Bronchial epithelial cell (primary cell): ENCODE measurements at places on chromosomes 1 and 21.

GRCh38 chr1:200483491-200484143, 73.8 kb upstream of the ZNF281 start:
- peak; percentile 99 for DNase-seq

DNA sequence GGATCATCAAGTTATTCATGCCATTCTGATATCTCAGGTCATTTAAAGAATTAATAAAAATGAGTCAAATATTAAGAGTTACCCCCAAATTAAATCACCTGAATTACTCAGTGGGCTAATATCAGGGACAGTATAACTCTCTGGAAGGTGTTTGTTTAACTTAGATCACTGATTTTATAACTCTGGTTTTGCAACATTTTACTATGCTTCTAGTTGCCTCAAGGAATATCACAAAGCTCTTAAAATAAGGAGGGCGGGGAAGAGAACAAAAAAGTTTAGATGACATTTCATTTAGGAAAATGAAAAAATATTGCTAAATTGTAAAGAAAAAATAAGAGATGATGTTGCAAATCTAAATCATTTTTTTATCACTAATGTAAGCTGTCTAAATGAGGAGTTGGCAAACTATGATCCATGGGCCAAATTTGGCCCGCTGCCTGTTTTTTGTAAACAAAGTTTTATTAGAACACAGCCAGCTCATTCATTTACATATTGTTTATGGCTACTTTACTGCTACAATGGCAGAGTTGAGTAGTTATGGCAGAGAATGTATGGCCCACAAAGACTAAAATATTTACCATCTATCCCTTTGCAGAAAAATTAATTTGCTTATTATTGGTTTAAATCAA, 31.9 kb upstream of the SLC19A2 start:
- DNase-seq, result no peak

DNA sequence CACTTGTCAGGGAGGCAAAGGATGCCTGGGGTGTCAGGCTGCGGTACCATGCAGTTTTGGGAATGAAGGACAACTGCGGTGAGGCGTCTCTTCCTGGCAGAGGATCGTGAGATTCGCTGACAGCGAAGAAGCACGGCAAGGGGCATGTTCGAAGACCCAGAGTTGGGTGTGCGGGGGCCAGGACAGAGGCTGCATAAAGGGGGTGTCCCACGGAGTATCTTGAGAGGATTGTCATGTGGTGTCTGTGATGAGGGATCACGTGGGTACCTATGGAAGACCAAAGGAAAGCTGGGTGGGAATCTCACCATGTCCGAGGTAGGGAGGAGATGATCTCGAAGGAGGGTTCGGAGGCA, 372 bp downstream of the SLC25A44 start:
- no peak for DNase-seq

DNA sequence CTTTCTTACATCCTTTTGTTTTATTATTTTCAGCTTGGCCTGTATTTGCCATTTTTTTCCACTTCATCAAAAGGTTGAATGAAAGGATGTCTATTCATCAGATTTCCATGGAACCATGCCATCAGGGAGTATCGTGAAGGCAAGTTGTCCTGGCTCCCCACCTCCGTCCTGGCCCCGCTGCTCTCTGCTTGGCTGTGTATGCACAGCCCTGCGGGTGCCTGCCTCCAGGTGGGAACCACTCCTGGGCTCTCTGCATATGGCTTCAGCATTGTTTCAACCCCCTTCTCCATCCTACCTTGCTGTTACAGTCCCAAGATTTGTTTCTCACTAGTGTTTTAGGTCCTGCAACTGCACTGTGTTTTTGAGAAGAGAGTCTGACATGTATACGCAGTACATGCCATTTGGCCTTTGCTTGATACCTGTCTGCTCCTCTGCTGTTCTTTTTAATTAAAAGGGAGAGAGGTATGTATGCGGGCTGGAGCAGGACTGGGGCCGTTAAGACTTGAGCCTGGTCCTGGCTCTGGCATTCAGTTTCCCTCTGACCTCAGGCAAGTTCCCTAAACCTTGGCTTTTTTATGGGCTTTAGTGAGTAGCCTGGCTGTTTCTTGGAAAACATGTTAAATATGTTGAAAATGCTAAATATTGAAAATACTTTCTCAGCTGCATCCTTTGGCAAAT, 69.9 kb upstream of the GCLM start:
- DNase-seq, result no peak

DNA sequence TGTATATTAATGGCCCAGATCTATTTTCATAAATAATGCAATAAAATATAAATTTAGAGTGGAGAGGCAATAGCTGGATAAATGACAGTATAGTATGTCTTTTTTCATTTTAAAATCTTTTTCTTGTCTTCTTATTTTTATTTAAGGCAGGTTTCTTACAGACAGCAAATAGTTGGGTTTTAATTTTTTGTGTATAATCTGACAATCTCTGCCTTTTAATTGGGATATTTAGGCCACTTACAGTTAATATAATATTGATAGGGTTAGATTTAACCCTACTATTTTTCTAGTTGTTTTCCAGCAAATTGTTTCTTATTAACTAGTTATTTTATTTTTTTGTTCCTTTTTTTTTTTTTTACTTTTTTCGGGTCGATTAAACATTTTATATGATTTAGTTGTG, 23.3 kb upstream of the KCTD3 start:
- DNase-seq, result no peak

DNA sequence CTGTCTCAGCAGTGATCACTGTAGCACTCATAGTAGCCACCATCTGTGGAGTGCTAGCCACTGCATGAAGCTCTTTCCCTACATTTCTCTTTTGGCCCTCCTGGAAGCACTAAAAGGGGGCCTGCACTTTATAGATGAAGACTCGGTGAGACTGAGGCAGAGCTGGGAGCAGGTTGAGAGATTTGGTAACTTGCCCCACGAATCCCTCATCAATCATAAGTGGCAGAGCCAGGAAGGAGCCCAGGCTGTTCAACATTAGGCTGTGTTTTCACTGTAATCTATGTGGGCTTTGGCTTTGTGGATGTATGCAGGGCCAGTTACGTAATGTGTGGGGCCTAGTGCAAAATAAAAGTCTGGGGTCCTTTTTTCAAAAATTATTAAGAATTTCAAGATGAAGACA, 13.3 kb upstream of the ETV3 start:
- no peak for DNase-seq

DNA sequence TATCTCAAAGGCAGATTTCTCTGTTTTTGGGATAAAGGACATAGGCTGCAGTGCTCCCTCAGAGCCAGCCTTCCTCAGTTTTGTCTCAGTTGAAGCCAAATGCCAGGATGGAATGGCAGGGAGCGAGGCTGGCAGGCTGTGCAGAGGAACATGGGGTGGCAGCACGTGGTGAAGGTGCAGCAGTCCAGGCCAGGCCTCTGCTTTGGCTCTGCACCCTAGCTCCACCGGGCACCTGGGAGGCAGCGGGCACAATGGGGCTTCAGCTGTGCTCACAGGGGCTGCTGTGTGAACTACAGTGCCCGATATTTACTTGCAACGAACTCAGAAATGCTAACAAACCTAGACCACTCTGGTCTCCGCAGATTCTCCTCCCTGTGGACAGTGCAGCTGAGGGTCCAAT, 319.6 kb downstream of the ZNF326 start:
- DNase-seq, result no peak

DNA sequence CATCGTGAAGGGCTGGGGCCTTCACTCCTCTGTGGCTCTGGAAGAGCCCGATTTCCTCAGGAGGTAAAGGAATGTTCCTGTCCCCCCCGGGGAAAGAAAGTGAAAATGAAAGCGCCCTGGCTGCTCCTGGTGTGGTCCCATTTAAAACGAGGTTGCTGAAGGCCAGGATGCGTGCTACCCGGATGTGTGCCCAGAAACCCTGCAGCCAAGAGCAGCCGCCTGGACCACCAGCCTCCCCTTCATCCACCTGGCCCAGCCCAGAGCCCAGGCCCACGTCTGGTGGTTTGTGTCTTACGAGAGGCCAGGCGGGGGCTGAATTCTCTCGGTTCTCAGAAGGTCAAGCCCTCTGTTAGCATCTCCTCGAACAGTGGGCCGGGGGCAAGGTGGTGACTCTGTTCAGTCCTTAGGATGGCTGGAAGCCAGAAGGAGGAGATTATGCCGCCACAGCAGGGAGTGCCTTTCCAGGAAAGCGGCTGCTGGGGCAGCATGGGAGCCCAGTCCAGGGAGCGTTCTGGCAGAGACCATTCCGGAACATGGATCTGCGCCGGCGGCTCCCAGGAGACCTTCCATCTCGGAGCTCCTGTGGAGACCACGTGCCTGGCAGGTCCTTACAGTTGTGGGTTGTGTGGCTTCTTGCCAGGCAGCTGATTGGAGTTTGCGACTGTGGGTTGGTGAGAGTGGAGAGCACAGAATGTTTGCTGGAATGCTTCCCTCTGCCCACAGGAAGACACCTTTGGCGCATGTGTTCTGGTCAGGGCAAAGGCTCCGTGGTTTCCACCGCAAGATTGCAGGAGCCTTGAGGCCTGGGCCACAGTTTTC, 1.4 kb downstream of the GUK1 start:
- no peak for DNase-seq

DNA sequence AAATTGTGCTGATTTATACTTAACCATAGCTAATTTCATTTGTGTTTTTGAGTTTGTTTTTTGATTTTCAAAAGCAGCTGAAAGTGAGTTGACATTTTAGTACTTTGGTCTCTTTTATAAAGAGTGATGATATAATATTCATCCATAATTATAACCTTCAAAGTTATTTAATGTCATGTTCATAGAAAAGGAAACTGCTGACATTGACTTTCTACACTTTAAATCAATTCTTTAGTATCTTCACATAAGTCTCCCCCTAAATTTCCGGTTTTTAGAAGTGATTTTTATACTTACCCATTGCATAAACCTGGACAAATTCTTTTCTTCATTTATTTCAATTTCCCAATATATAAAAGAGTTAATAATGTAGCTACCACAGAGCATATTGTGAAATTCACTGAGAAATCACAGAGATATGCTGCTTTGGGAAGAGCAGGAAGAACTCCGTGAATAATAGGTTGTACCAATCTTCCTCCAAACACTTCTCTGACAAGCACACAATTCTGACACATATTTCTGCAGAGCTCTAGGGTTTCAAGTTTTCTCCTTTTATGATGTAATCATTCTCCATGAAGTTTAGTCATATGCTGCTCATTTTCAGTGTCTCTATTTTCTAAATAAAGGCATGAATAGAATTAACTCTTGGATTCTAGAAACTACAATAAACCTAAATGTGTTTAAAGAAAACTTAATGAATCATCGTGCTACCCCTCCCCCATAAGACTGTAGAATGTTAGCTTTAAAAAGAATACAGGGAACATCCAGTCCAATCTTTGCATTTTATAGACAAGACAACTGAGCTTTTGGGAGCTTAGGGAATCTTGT, 25.6 kb upstream of the CDC42BPA start:
- DNase-seq, result peak; percentile 97

DNA sequence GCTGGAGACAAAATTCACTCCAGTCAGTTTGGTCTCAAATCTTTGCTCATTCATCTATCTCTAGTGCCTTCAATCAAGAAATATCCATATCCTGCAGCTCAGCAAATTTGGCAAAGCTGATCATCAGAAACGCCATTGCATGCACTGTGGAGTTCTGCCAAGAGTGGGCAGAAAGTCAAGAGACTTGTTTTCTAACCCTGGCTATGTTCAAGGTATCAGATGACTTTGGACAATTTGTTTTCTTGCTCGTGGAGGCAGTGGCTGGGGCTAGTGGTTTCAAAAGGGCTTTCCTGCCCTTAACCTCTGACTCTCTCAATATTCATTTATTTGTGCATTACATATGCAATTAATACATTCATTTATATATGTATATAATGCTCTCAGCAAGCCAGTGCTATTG, 12.8 kb upstream of the LRRC52 start:
- no peak for DNase-seq

DNA sequence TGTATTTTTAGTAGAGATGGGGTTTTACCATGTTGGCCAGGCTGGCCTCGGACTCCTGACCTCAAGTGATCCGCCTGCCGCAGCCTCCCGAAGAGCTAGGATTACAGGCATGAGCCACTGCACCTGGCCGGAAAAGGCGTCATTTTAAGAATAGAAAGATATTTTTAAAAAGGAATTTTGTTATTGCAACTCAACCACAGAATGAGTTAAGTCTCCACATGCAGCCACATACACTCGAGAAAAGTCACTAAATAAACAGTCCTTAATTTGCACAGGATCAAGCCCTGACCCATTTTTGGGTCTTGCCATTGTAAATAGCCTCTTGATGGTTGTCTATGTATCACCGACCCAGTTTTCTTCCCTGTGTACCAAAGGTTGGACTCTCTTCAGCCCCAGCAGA, 85.5 kb downstream of the FBXO2 start:
- DNase-seq, result peak; percentile 90

DNA sequence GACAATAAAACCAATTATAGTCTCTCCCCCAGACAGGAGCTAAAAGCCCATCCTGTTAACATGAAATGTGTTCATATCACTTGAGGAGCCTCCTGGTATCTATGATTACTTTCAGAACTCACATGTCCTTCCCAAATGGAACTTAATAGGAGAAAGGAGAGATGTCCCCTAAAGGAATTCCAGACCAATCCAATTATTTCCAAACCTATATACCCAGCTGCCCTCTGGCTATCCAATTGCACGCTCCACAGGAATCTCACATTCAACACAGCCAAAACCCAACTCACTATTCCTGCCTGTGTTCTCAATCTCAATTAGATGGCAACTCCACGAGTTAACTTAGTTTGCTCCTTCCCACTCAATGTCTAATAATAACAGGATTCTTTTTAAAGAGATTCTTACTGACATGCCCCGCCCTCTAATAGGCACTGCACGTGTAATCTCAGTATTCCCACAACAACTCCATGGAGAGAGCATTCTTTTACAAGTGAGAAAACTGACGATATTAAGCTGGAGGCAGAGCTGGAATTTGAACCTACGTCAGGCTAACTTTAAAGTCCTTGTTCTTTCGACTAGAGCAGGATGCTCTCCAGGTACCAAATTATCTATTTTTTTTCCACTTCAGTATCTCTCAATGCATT, 59.1 kb upstream of the SEC16B start:
- DNase-seq, result no peak

- DNase-seq, result peak; percentile 89
Measured at GRCh38 chr21:38306433-38307141, 49.8 kb downstream of the KCNJ15 start.

DNA sequence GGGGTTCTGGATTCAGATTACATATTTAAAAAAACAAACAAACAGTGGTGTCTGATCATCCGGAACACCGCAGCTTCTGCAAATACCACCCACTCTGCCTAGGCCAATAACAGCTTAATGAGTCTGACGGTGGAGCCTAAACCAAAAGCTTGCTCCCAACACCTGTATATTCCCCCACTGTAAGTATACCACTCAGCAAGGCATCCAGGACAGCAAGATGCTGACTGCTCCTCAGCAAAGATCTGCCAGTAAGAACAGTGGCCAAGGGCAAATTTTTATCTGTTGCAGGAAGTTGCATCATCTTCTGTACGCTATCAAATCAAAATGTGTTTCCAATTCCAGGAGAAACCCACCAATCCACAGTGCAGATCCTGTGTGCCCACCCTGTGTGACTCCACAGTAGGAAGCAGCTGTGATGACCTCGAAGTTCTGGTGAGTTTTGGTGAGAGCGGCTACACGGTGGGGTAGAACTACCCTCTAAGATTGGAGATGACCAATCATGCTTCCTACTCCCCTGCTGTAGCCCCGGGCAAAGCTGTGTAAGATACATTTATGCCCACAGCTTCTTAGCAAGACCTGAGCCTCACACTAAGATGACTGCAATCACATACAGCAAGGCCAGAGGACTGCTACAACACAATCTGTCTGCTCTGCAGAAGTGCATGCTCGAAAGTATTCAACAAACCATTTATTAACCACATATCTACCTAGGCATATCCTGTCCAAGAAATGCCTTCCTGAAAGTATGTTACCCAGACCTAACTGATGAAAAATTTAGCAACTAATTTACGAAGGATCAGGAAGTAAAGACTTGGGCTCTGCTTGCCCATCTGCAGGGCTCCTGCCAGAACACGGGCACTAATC, 30.5 kb downstream of the SIPA1L2 start:
- DNase-seq, result no peak
